ENCODE measurements at places on chromosomes 7 and 10.
A peak's percentile ranks its signal among the peaks of the same experiment; 100 is the strongest.

GRCh38 chr7:108311446-108312168 lies 144.6 kb downstream of the NRCAM start:
- DNase-seq = no peak

DNA sequence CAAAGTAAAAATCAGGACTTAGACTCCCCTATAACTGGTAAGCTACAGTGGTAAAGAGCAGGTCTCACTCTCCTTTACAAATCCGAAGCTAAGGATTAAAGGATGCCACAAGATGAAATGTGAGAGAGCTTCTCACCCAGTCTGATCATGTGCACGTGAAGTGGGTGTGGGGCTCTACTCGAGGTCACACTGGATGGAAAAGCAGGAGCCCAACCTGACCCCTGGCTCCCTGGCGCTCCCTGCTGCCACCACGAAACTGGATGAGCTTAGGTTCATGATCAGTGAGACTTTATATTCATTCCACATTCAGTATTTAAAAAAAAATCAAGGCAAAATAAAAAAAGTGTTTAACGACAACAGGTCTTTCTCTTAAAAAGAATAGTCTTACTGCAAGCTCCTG lies 21.7 kb upstream of the FOXI2 start:
- no peak for DNase-seq

DNA sequence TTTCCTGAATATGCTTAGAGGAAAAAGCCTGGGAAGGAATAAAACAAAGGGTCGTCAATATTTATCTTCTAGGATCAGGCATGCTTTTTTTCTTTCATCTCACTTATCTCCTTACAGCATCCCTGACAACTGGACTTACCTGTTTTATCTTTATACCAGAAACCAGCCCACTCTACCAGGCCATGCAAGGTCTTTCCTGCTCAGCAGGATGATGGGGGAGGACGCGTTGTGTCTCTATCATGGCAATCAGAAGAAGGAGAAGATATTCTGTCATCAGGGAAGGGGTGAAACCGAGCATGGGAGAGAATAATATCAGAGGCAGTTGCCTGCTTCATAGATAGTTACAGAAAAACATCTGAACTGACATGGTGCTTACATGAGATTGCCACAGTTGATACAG lies 445.6 kb downstream of the DPP6 start:
- no peak for DNase-seq

DNA sequence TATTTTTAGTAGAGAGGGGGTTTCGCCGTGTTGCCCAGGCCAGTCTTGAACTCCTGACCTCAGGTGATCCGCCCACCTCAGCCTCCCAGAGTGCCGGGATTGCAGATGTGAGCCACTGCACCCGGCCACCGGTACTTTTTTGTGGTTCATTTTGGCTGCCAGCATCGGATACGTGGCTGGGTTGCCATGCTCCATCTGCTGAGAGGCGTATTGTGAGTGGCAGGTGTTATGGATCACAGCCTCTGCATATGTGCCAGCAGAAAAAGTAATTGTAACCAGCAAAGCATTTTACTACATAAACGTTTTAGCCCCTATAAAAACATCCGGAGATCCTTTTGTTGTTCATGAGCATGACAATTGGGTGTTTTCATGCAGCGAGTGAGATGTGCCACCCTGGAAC lies 7.1 kb downstream of the FOXK1 start:
- DNase-seq = no peak

DNA sequence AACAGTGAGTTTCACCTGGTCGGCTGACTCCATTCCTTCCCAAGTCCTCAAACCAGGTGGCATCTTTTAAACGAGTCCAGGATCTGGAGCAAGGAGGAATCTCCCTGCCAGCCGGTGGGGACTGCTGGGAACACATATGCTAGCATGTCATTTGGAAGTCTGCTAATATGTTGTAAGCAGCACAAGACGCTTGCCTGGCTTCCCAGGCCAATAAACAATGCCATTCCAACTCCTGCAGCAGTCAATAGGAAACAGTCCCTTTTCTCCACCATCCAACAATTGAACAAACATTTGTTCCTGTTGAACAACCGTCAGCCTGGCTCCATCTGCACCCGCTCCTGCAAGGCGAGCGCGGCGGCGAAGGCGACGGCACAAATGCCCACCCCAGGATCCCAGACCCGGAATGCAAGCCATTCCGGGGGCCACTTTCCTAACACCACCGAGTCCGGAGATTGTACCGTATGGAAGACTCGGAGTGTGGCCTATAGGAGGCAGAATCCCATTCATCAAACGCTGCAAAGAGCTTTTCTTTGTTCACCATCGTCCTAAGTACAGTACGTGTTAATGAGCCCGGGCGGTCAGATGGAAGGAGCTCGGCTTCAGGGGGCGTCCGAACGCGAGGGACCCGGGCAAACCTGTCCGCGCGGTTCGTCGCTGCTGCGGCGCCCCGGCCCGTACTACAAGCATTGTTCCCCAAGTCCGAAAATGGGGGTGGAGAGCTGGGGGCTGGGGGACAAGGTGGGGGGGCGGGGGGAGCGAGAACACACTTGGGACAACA lies 1.6 kb downstream of the FAM53B start:
- DNase-seq = no peak

GRCh38 chr10:93280699-93281366 lies 201.3 kb downstream of the MYOF start:
- no peak for DNase-seq

- no peak for DNase-seq
Observed at GRCh38 chr10:34222359-34222758, 592.7 kb downstream of the PARD3 start.

GRCh38 chr10:31100115-31100601 lies 68.5 kb upstream of the ZNF438 start:
- DNase-seq = no peak

GRCh38 chr7:130913639-130914553 lies 179.9 kb upstream of the KLF14 start:
- DNase-seq = no peak

DNA sequence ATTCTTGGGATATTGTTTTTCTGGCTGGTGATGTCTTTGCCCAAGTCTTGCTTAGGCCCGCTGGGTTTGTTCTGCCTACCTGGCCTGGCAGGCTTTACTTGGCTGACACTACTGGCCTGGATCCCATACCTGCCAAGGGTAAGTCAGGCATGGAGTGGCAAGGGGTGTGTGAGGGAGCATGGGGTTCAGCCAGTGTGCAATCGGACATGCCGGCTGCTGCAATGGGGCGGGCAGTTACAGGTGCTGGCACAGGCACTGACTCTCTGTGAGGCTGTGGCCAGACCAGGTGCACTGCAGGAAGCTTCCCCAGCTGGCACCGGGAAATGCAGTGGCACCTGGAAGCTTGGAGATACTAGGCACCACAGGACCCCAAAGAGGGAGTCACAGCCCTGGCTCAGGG lies 168.4 kb downstream of the PON1 start:
- no peak for DNase-seq

- DNase-seq = no peak
Observed at GRCh38 chr7:48419401-48419800, 248.1 kb downstream of the ABCA13 start.

- DNase-seq = peak; percentile 83
Observed at GRCh38 chr10:130190055-130190736, 54.0 kb downstream of the GLRX3 start.

GRCh38 chr7:139495580-139496125 lies 12.2 kb upstream of the KLRG2 start:
- DNase-seq = no peak

GRCh38 chr10:116836083-116836482 lies 13.2 kb upstream of the ENO4 start:
- DNase-seq = no peak

DNA sequence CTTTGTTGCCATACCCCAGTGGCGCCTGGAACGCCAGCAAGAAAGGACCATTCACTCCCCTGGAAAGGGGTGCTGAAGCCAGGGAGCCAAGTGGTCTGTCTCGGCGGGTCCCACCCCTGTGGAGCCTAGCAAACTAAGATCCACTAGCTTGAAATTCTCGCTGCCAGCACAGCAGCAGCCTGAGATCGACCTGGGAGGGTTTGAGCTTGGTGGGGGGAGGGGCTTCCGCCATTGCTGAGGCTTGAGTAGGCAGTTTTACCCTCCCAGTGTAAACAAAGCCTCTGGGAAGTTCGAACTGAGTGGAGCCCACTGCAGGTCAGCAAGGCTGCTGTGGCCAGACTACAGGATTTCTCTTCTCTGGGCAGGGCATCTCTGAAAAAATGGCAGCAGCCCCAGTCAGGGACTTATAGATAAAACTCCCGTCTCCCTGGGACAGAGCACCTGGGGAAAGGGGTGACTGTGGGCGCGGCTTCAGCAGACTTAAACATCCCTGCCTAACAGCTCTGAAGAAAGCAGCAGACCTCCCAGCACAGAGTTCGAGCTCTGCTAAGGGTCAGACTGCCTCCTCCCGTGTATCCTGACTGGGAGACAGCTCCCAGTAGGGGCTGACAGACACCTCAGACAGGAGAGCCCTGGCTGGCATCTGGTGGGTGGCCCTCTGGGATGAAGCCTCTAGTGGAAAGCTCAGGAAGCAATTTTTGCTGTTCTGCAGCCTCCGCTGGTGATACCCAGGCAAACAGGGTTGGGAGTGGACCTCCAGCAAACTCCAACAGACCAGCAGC lies 281.1 kb upstream of the SP4 start:
- no peak for DNase-seq

- no peak for DNase-seq
Observed at GRCh38 chr7:104679085-104679484, 334.9 kb upstream of the KMT2E start.

DNA sequence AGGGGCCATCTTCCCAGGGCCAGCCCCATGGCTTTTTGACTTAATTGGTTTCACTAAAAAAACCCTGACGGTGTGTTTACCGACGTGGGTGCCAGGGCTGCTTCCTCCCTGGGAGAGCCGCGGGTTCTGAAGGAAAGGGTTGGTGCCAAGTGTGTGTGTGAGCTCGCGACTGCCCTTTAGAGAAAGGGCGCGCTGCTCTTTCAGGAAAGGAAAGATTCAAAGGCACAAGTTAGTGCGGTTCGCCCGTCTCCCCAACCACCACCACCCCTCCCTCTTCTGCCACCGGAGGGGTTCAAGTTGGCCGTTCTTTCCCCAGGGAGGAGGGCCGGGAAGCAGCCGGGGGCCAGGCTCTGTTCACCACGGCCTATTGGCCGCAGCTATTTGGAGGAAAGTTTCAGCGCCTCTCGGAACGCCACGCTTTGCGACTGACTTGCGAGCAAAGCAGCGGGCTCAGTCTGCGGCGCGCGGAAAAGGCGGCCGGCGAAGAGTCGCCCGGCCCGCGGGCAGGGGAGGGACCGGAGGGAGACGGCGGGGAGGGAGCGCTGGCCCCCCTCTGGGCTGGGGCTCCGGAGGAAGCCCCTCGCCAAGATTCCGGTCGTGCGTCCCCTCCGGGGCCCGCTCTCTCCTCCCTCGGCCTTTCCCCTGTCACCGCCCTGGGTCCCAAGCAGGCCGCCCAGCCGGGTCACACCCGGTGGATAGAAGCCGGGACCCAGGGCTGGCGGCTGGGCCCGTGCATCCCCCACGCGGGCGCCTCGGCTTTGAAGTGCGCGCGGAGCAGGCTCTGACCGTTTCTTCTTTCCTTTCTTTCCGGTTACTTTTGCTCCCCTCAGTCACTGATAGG lies 165.9 kb upstream of the PPP1R3A start:
- DNase-seq = no peak

GRCh38 chr10:124494046-124494807 lies 32.6 kb downstream of the LHPP start:
- DNase-seq = no peak

- no peak for DNase-seq
Observed at GRCh38 chr10:87878664-87879459, 15.4 kb downstream of the PTEN start.

DNA sequence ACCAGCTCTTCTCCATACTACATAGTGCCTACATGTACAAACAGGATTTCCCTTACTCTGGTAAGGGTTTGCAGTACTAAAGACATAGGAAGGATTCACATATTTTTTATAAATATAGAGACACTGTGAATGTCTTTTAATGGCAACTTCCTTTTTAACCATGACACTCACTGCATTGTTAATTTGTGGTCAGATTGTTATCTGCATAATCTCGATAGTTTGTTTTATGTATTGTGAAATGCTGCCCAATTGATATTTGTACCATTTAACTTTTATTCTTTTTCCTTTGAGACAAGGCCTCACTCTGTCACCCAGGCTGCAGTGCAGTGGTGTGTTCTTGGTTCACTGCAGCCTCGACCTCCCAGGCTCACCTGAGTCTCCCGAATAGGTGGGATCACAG lies 39.7 kb downstream of the SP8 start:
- no peak for DNase-seq

DNA sequence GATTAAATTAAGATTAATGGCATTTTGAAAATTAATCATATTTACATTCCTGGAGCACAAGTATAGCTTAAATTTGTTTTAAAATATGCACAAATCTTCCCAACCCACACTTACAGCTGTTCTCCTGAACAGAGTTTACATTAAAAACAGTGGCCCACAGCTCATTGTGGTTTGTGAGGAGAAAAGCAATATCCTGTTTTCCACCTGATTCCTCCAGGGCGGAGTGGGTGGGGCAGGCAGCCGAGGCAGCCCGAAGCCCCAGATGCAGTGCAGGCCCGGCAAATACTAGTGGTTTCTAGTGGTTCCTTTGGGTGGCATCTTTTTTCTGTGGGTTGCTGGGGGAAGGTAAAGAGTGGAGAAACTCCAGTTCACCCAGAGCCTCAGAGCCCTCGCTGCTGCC lies 280.8 kb downstream of the ARHGAP12 start:
- DNase-seq = no peak

GRCh38 chr7:102992938-102993717 lies 80.3 kb downstream of the LRRC17 start:
- no peak for DNase-seq

GRCh38 chr7:77453531-77453930 lies 37.4 kb upstream of the GSAP start:
- no peak for DNase-seq

DNA sequence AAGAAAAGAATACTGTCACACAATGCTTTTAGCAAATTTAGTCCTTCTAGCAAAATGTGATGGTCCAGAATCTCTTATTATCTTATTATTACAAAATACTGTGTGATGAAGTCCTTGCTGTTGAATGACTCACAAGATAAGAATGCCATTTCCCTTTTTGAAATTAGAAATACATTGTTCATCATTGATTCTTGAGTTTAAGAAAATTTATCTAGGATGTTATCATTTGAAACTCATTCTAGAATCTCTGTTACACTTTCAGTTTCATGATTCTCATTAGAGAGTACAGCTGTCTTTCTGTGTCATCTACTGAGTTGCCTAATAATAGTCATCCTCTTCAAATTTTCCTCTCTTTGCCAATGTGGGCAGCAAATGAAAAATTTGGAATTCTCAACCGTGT lies 9.6 kb downstream of the ZKSCAN5 start:
- no peak for DNase-seq

Measured in CD4-positive, alpha-beta T cell treated with Interleukin-15 for 1 hour (primary cell).